ENCODE measurements at places on chromosomes 7 and 10.

GRCh38 chr7:1150400-1151002 lies 9.5 kb downstream of the ZFAND2A start:
- no peak for DNase-seq

DNA sequence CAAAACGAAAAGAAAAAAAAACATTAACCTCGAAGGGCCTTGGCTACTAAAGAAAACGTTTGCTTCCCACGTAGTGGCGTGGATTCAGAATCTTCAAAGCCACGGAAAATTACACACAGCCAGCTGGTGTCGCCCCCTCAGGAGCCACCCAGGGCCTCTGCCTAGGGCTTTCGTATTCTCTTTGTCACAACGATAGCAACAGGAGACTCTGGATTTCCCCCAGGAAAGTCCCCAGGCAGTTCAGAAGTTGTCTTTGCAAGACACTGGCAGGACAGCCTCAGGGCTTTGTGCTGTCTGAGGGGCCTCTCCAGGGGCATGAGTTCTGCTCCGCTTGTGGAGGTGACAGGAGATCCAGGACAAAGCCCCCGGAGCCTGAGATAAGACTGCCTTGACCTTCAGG lies 150.2 kb upstream of the INSYN2A start:
- no peak for DNase-seq

- DNase-seq: peak; percentile 3
Observed at GRCh38 chr10:127117125-127117524, 79.3 kb downstream of the INSYN2A start.

DNA sequence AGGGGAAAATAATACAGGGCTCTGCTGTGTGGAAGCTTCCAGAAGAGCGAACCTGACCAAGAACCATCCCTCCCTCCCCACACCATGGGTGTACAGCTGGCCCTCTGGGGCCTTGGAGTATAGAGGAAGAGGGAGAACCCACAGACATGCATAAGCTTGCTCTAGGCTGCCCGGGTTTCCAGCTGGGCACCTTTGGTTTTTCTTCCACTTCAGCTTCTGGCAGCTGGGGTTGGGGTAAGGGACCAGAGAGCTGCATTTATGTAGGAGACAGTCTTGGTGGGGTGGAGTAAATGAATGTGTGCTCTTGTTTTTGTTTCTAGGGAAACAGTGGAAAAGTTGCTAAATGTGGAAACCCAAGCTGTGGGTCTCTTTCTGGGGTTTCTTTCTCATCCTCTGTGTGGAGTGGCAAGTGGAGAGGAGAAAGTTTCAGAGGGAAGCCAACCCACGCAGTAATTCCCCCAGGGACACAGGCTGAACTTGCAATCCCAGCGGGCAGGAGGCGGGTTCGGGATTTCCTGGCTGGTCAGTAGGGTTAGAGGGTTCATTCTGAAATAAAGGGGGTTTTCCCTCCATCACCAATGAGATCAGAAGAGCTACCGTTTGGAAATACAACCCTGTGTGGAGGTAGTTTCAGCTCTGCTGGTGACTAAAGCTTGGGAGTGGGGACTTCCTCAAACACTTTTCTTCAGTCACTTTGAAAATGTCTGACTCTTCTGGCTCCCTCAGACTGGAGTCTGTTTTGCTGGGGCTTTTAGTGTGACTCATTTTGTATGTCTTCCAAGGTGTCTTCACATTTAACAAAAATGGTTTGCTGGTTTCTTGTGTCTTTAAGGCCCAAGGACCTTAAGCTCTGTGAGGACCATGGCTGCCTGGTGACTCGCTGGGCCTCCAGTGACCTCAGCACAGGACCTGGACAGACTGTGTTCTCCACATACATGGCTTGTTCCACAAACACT lies 22.2 kb upstream of the SRGN start:
- DNase-seq: peak; percentile 24

Data from CD4-positive, alpha-beta T cell treated with Interleukin-10 for 1 hour (primary cell).